ENCODE measurements at places on chromosomes 6 and 20. TPM values are rescaled to one million over a fixed set of nuclear protein-coding genes. Genes with fewer than 3 reads are reported as not detected.

The HLA-DRB1 gene
- polyA plus RNA-seq = 16.1 TPM

DNA sequence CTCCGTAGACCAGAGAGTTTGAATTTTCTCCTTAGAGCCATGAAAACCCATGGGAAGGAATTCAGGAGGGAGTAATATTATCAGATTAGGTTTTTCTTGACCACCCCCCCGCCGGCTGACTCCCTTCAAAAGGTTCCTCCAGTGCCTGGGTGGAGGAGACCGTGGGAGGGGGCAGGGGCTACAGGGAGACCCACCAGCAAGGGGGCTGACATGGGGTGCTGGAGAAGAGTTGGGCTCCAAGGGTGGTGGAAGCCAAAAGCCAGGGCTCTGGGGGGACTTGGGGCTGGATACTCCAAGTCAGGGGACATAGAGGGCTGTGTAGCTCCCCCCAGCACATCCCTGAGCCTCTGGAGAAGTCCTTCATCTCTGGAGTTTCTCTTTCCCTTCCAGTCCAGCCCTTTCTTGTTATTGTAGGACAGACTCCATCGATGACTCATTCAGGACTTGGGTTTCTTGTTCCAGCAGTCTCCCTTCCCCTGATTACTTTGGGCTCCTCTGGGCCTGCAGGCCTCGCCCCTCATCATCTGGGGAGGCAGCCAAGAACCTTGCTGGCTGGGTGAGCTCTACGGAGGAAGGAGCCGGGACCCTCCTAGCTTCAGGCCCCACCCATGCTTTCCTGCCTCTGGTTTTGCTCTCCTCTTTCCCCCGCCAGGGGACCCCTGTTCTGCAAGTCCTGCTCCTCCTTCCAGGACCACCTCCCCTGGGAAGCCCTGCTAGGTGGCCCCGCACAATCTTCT lies 10.5 kb upstream of the KIAA1755 start:
- peak; percentile 66 for DNase-seq

The FRK gene
- polyA plus RNA-seq = 5.8 TPM

DNA sequence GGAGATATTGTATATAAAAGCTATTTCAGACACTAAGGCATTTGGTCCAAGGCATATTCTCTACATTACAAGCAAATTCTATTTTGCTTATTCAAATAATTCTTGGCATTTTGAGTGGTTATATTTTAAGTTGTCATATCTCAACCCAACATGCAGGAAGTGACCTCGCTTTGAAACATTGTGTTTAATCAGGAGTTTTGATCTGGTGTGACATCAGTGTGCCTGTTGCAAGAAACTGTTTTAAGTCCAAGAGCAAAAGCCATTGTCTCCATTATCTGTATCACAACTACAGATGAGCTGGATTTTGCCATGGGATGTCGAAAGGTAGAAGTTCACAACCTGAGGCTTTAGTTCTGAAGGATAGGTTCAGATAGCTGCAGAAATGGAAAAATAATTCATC lies 509.9 kb upstream of the ID4 start:
- DNase-seq = no peak

The DPPA5 gene
- not detected for polyA plus RNA-seq

- DNase-seq = no peak
Observed at GRCh38 chr20:37913567-37914366, 10.8 kb downstream of the VSTM2L start.

DNA sequence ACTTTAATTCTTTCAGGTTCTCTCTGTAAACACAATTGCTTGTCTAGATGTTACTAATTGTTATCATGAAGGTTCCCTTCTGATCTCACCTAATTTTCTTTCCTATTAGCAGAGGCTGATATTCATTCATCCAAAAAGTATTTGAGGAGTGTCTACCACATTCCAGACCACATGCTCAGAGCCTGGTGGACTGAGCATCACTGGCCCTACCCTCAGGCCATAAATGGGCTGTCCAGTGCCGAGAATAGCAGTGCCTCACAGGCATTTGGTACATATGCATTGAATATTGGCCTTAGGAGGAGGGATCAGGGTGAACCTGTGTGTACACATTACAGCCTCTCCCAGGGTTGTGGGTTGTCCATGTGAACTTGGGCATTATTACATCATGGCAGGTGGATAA lies 40.4 kb upstream of the PRELID3B start:
- no peak for DNase-seq

DNA sequence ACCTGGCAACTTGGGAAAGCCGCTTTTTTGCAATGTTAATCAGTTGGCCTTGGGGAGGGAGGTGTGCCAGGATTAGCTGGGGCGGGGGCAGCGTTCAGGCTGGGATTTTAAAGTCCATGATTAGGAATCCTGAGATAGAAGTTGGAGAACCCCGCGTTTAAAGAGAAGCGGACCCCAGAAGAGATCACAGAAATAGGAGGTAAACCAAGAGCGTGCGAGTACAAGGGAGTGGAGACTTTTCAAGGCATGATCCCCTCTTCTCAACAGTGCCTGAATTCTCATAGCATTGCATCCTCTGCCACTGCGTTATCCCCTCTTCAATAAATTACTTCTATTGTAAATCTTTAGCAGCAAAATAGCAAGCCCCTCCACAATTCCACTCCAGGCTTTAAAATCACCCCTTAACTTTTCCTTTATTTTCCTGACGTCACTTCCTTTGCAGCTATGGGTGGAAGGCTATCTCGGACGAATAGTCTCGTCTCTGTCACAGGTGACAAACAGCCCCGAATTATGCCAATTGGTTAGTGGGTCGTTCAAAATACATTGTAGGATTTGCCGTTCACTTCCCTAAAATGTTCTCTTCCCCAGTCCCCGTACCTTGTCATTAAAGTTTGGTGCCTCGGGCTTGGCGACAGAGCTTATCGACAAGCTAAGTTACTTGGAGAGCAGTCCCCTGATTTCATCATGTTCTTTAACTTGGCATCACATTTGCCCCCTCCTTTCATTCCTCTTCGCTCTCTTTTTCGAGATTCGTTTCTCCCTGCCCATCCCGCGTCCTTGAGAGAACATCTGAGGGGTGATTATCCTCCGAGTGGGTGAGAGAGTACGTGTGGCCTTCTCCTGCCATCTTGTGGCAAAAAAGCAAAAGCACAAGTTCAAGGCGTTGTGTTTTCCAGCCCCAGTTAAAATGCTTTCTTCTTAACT lies 17.1 kb downstream of the OR2B2 start:
- peak; percentile 90 for DNase-seq

DNA sequence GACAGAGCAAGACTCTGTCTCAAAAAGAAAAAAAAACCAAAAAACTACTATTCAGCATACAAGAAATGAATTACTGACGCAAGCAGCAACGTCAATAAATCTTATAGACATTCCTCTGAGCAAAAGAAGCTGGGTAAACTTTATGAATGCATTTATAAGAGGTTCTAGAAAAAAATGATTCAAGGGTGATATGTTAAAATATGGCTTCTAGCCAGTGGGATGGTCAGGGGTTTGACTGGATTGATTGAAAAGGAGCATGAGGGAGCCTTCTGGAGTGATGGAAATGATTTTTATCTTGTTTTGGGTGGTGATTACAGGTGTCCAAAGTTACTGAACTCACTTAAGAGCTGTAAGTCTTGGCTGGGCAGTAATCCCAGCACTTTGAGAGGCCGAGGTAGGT lies 64.9 kb upstream of the SALL4 start:
- no peak for DNase-seq

The TPX2 gene
- polyA plus RNA-seq = 71.2 TPM

DNA sequence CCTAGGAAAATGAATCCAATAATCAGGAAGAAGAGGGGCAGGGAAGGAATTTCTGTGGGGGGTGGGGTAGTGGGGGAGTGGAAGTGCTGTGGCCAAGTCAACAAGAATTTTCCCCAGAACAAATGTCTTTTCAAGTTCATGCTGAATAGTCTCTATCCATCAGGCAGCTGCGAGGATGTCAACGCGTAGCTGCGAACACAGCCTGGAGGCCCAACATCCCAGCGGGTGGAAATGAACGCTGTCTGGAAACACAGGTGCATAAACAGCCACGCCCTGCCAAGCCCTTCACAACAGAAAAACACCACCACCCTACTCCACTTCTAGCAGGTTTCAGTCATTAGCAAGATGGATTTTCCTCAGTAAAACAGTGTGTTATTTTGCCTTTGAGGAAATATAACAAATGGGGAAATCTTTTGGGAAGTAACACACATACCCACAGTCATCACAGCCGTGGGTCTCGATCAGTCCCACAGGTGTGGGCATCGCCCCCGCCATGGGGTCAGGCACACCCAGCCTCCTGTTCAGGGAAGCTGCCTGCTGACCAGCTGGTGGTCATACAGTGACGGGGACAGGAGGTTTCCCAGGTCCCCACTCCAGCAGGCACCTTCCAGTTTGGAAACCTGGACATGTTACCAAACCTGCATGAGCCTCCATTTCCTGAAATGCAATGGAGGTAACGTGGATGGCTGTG lies 112.1 kb upstream of the THBS2 start:
- DNase-seq = no peak

DNA sequence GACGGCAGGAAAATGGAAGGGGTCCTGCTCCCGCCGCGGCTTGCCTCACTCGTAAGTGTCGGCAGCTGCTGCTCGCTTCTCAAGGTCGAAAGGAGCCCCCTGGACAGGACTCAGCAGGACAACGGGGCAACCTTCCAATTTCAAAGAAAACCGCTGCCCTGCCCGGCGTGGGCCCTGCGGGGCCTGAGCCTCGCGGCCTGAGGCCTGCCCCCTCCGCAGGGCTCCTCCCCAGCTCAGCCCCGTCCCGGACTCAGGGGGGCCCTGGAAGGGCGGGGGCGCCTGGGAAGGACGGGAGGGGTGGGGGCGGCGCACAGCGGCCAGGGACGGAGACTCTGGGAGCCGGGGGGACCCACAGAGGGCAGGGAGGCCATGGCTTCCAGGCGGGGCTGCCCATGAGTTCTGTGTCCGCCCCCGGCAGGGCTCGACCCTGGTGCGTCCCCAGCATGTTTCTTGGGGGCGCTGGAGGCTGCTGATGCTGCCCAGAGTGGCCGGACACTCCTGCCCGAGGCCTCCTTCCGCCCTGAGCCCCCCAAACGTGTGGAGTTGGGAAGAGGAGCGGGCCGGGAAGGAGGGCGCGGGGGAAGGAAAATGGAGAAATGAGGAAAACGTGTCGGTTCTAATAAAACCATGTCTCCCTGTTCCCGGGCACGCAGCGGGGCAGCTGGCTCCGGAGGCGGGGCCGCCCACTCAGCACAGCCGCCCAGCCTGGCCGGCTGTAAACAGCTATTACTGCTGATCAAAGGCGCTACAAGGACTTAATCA lies 114.6 kb downstream of the DLL1 start:
- DNase-seq = no peak

DNA sequence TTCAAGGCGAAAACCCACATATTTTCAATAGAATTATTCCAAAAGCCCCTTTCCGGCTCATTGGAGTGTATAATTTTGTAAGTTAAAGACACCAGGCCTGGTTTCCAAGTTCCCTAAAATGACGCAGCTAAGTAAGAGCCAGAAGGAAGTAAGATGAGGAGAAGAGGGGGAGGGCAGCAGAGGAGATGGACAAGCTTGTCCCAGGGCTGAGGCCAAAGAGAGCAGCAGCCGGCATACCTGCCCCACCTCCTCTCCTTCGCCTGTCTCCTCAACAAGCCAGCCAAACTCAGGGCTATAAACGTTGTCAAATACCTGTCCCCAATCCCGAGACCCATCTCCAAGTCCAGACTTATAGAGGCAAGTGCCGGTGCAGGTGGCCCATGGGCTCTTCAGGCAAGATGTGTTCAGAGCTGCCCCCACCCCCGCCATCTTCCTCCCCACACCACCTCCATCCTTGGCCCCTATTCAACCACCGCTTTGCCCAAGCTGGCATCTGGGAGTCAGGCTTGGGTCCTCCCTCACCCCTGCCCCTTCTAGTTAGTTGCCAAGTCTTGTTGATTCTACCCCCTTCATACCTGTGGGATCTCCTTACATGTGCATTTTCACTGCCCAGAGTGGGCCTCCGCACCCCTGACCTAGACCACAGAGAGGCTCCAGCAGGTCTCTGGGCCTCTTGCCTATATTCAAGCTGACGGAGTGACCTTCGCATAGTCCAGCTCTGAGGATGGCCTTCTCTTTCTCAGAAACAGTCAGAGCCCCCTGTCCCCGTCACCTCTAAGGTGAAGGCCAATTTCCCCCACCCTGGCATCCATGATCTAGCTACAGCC lies 75.7 kb upstream of the SIRPA start:
- no peak for DNase-seq

The CDH26 gene
- polyA plus RNA-seq = 1.6 TPM

DNA sequence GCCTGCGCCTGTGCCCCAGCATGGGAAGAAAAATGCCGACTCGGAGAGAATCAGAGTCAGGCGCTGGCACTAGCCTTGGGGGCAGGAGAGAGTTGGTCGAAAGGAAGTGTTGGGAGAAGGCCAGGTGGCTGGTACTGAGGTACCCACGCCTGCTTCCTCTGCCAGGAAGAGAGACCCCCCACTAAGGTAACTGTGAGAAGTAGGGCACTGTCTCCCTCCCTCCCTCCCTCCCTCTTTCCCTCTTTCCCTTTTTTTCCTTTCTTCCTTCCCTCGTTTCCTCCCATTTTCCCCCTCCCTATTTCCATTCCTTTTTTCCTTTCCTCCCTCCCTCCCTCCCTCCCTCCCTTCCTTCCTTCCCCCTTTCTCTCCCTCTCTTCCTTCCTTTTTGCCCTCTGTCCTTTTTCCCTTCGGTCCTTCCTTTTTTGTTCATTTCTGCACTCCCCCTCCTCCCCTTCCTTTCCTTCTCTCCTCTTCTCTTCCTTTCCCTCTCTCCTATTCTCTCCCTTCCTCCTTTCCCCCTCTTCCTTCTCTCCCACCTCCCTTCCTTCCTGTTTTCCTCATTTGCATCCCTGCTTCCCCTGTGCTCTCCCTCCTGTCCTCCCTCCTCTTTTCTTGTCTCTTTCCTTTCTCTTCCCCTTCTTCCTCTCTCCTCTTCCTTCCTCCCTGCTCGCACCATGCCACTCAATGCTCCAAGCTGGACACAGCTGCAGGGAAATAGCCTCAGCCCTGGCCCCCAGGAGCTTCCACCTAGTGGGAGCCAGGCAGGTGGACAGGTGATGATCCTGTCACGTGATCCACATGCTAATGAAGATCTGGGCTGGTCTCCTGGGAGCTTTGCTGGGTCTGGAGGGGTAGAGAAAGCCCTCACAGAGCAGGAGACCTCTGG lies 148.0 kb downstream of the DHX35 start:
- no peak for DNase-seq

DNA sequence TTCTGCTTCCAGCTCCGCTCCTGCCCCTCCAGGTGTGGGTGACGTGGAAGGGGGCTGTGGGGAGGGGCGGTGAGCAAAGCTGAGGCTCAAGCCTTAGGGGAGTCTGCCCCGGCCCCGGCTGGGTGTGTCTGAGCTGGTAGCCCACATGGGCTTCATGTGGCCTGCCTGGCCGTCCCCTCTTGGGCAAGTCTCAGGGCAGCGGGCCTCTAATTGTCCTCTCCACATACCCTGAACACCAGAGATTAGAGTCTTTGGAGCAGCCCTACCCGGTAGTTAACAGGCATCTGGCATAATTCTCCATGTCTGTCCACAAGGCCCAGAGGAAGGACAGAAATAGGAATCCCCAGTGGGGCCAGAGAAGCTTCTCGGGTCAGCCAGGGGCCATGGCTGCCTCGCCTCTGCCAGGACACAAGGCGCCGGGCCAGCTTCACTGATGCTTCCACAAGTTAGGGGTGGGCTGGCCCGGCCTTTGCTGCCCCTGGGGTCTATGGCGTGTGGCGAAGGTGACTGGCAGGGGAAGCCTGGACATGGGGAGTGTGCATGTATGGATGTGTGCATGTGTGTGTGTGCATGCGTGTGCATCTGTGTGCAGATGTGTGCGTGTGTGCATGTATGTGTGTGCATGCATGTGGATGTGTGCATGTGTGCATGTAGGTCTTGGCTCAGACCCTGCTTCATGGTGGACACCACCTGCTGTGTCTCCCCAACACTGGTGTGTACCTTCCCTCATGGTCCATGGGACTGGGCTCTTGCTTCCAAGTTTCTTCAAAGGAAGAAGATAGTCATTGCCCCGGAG lies 24.0 kb downstream of the FRMD1 start:
- no peak for DNase-seq

The DNPH1 gene
- polyA plus RNA-seq = 44.3 TPM

All from left kidney (tissue), 8 donors.